ENCODE measurements at places on chromosomes 6 and 20.
A peak's percentile ranks its signal among the peaks of the same experiment; 100 is the strongest.

DNA sequence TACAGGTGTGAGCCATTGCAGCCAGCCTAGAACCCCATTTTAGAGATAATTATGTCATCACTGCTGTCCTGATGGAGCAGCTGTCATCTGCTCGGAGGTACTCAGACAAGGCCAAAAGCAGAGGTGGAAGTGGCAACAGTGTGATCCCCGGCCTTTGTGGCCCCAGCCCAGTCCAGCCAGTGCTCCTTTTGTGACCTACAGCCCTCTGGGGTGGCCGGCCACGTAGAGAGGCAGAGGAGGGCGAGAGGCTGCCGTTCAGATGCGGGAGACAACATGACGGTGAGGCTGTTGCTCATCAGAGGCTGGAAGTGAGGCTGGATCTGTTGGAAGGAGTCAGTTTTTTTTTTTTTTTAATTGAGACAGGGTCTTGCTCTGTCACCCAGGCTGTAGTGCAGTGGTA, 32.8 kb downstream of the EFCAB8 start:
- DNase-seq = no peak

- no peak for DNase-seq
Observed at GRCh38 chr6:21039926-21040325, 505.7 kb downstream of the CDKAL1 start.

GRCh38 chr20:49219924-49220831, 962 bp downstream of the DDX27 start:
- DNase-seq = no peak

DNA sequence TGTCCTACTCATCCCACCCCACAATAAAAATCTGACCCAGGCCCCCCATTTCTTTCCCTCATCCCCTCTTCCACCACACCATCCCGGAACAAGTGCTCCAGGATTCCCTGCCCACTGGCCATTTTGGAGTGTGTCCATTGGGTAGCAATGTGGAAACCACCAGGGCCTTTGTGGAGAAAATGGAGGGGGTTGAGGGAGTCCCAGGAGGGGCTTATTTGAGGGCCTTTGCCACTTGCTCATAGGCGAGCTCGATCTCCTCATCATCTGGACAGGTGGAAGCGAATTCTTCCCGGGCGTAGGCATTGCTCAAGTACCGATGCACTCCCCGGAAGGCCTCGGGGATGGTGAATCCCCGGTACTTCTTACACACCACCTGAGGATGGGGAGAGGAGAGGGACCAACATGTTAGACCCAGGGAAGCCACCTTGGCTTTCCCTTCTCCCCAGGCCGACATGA, 1.6 kb upstream of the DDAH2 start:
- no peak for DNase-seq

DNA sequence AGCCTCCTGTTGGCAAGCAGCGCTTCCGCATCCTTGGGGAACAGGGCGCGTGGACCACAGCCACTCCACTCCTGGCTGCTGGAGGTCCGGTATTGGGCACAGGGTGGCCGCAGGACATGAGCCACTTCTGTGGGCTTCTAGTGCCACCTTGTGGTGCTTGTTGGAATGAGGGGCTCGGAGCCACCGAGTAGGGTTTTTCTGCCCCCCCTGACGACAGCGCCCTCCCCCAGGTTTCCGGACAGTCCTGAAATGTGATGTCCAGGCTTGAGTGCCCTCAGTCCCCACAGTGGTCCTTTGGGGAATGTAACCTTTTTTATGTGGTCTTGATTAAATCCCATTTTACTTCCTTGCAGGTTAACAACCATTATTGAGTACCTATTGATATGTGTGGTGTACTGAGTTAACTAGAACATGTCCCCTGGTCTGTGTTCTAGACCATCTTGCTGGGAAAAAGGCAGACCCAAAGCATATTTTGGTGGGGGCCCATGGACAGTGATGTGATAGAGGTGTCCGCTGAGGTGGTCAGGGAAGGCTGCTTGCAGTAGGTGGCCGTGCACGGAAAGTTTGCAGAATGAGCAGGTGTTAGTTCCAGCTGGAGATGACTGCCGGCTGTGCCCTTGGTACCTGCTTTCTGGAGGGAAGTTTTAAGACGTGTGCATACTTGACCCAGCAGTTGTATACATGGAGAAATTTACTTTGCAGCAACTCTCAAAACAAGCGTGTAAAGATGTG, 70.0 kb downstream of the PTPN1 start:
- DNase-seq = peak; percentile 67

- no peak for DNase-seq
Observed at GRCh38 chr6:159056432-159056831, 11.6 kb upstream of the TAGAP start.

GRCh38 chr20:55394592-55394991, 610.7 kb downstream of the CBLN4 start:
- DNase-seq = no peak

Measured in activated CD4-positive, alpha-beta T cell treated with anti-CD3 and anti-CD28 coated beads, Interleukin-2, amount 50 U/mL, for 48 hours (primary cell).